ENCODE measurements at places on chromosomes 13 and 19. TPM values are rescaled to one million over a fixed set of nuclear protein-coding genes. Genes with fewer than 3 reads are reported as not detected.

GRCh38 chr13:33262997-33263396 lies 22.6 kb downstream of the STARD13 start:
- DNase-seq: no peak

GRCh38 chr13:104810242-104810641 lies 1725.2 kb downstream of the EFNB2 start:
- DNase-seq: no peak

The ZIC2 gene
- total RNA-seq: not detected

DNA sequence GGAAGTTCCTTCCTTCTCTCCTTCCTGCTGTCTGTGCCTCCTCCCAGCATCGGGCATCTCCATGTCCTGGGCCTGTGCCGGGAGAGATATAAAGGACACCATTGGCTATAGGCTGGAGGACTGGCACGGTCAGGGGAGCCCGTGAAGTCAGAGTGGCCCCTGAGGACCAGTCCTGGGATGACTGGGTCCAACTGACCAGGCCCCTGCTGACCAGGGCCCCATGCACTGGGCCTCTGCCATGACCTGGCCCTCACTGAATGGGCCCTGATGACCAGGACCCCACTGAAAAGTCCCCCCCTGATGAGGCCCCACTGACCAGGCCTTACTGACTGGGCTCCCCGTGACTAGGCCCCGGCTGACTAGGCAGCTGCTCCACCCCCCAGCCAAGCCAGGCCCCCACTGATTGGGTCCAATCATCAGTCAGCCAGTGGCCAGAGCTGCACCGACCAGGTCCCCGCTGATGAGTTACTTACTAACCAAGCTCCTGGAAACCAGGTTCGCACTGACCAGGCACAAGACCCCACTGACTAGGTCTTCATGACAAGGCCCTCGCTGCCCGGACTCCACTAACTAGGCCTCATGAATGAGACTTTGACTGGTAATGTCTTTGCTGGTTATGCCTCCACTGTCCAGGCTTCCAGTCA lies 20.0 kb upstream of the ZNF14 start:
- no peak for DNase-seq

DNA sequence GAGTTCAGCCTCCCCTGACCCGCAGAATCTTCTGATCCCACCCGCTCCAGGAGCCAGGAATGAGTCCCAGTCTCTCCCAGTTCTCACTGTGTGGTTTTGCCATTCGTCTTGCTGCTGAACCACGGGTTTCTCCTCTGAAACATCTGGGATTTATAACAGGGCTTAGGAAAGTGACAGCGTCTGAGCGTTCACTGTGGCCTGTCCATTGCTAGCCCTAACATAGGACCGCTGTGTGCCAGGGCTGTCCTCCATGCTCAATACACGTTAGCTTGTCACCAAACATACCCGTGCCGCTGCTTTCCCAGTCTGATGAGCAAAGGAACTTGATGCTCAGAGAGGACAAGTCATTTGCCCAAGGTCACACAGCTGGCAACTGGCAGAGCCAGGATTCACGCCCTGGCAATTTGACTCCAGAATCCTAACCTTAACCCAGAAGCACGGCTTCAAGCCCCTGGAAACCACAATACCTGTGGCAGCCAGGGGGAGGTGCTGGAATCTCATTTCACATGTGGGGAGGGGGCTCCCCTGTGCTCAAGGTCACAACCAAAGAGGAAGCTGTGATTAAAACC lies 1.1 kb upstream of the APOE start:
- DNase-seq: no peak

DNA sequence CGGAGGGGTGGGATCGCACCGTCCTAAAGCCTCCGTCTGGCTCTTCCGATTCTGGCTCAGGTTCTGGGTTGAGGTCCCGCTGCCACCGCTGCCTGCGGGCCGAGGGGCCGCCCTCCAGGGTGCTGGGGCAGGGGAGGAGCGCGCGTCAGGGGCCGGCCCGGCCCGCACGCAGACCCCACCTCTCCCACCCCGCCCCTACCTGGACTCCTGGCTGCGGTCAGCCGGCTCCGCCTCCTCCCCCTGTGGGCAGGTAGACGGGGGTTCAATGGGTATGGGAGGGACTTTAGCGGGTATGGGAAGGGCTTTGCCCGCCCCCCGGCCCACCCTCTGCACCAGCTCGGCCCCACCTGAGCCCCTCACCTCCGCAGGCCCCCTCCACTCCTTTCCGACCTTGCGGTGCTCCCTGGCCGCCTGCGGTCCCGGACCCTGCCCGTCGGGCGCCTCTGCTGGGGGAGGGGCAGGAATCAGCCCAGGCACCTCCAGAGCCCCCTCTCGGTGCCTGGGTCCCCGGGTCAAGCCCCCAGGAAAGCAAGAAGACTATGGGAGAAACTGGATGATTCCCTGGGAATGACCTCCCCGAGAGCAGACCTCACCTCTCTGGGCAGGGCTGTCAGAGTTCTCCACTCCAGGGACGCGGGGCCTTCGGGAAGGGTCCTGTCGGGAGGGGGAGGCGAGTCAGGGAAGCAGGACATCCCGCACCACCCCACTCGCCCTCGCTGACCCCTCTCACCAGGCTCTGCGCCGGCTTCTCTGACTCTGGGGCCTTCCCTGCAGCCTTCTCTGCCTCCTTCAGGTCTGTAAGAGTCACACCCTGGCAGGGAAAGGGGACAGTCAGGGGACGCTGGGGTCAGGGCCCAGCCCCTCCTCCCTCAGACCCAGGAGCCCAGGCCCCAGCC lies 17.0 kb downstream of the EPS8L1 start:
- no peak for DNase-seq

- DNase-seq: no peak
Observed at GRCh38 chr13:25733696-25734435, 317.9 kb downstream of the SHISA2 start.

- no peak for DNase-seq
Observed at GRCh38 chr13:59679254-59679653, 484.5 kb downstream of the DIAPH3 start.

The PSG4 gene
- total RNA-seq: not detected

GRCh38 chr19:37955986-37956385 lies 49.0 kb downstream of the SIPA1L3 start:
- no peak for DNase-seq

DNA sequence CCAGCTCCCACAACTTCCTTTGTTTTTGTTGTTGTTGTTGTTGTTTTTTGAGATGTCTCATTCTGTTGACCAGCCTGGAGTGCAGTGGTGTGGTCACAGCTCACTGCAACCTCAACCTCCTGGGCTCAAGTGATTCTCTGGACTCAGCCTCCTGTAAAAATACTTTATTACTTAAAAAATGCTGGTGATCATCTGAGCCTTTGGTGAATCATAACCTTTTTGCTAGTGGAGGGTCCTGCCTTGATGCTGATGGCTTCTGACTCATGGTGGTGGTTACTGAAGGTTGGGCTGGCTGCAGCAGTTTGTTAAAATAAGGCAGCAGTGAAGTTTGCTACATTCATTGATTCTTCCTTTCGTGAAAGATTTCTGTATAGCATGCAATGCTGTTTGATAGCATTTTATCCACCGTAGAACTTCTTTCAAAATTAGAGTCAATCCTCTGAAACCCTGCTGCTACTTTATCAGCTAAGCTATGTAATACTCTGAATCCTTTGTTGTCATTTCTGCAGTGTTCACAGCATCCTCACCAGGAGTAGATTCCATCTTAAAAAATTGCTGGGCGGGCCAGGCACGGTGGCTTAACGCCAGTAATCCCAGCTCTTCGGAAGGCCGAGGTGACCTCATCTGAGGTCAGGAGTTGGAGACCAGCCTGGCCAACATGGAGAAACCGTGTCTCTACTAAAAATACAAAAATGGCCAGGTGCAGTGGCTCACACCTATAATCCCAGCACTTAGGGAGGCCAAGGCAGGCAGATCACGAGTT lies 18.0 kb downstream of the ARHGAP35 start:
- no peak for DNase-seq

DNA sequence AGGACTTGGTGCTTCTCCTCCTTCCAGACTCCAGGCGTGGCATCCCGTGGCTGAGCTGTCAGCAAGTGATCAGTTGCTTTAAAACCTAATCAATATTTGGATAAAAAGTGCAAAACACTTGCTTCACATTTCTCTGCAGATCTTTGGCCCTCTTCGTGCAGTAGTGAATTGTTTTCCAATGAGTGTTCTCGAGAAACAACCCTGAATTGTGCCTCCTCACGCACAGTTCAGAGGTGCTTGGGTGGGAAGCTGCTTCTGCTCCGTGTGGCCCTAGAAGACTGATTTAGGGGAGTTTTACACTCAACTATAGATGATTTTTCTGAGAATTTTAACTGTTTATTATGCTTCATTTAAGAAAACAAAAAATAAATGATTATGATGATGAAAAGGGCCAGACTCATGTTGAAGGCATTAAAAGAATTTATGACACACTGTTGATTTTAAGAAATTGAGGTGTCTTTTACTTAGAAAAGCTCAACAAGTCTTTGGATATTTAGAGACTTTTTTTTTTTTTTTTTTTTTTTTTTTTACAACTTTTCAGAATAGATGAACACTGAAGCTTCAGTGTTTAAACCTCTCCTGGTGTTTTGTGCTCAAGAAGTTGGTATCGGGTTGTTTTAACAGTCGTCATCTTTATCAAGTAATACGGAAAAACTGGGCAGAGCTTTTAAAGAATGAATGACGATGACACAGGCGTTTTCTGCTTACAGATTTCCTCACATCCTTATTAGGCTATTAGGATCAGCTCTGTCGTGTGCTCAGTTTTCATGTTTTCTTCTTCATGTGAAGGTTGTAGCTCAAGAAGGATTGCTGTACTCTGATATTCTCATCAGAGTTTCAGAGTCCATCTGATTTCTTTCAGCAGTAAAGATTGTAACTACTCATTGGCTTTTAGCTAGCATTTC lies 39.5 kb upstream of the TEX29 start:
- DNase-seq: no peak

DNA sequence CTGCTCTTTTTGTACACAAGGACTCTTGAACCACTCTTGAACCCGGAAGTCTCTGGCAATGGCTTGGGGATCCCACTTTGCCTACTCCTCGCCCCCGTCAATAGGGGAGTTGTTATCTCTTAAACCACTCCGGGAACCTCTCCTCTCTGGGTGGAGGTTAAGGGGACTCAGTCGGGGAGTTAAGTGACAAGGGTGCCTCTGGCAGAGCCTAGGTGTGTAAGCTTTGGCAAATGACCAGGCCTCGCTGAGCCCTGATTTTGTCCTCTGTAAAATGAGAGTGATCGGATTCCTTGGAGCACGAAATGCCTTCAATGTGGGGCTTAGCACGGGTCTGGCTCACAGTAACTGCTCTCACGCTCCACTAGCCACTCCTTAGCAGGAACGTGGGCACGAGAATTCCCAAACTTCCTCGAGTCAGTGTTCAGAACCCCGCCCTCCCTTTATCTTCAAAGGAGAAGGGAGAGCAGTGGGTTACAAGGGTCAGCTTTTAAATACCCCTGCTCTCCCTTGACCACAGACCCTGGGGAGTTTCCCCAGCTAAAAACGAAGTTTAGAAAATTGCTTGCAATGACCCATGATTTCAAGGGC lies 193.3 kb downstream of the KATNAL1 start:
- no peak for DNase-seq

- DNase-seq: no peak
Observed at GRCh38 chr13:105918842-105919741, 616.4 kb downstream of the EFNB2 start.

The CACNG8 gene
- under 0.01 TPM for total RNA-seq

DNA sequence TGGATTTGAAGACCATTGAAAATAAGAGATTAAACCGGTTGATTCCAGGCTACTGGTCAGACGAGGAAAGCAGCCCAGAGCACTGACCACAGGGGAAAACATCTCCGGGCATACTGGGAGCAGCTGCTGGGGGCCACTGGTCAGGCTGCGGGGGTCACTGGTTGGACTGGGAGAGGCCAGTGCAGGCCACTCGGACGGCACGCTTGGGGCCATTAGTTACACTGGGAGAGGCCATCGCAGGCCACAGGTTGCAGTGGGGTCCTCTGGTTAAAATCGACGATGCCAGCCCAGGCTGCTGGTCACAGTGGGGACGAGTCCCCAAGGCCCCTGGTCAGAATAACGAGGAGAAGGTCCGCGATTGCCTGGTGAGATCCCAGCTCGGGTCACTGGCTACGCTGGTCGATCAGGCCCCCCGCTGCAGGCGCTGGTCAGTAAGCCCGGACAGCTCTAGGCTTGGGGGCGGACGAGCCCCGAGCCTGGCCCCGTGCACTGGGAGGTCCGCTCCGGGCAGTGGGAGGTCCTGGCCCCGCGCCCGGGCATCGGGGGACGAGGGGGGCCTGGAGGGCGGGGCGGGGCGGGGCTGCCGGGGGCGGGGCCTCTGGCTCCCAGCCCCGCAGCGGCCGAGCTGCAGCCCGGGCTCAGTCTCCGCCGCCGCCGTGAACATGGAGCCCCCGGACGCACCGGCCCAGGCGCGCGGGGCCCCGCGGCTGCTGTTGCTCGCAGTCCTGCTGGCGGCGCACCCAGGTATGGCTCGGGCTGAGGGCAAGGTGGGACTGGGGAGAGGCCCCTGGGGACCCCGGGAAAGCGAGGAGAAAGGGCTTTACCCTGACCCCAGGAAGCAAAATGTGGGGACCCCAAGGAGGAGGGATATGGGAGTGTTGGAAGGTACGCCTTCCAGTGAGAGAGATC lies at the start of gene BCAM:
TSS of gene BCAM (plus strand) at position 641 of the 909 bp plus-strand sequence. CDS start at position 663, 22 bp downstream.
- no peak for DNase-seq
